Cerebellum (tissue), 4 donors: ENCODE measurements at places on chromosomes 2 and 18.

DNA sequence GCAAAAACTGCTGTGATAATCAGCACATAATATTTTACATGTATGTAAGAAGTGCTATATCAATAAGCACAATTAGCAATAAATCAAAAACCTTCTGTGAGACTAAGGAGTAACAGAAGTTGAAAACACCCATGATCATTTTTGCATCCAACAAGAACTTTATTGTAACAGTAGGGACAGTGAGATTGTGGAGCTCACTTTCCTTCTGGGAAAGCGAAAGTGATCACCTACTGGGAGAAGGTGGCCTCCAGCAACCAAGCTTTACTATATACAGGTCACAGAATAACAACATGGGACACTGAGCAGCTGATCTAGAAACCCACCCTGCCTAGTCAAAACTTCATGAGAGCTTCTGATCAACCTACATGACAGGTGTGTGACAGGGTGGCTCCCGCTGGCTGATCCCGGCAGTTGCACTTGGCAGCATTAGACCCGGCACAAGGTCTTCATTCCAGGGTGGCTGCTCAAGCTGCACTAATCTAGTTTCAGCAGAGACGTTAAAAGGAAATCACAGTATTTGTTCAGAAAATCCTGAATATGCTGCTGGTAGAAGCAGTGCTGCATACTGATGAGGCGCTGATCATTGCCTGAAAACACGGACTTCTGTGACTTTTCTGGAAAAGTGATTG lies 63.5 kb upstream of the ARL5A start:
- peak; percentile 72 for DNase-seq

DNA sequence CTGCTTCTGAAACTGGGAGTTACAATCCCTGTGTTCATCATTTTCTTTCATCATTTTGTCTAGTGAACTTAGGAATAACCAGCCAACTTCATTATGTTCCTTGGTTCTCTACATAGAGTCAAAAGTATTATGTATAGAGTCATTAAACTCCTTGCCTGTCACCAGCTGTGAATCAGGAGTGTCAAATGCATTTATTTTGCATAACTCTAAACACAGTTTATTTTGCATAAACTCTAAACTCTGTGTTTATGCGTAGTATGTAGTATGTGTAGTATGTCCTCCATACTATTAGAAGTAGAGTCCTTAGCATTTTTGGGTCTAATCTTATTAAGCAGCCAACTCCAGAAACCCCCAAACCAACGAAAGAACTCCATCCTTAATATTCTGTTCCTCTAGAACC lies 164.4 kb downstream of the EVA1A start:
- DNase-seq, result no peak

DNA sequence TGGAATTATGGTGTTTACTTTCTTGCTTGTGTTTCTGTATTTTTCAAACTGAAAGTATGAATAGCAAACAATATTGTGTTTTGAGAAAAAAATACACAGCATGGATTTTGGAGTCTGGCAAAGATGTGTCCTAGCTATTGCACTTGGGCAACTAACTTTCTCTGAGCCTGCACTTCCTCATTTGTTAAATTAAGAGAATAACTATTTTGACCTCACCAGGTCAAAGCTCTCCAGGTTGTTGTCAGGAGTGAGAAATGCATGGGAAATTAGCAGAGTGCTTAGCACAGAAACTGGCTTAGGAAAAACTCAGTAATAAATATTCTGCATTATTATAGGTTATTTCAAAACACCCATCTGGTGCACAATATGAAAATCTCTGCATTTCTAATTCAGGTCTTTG lies 28.2 kb downstream of the LYPD1 start:
- no peak for DNase-seq

DNA sequence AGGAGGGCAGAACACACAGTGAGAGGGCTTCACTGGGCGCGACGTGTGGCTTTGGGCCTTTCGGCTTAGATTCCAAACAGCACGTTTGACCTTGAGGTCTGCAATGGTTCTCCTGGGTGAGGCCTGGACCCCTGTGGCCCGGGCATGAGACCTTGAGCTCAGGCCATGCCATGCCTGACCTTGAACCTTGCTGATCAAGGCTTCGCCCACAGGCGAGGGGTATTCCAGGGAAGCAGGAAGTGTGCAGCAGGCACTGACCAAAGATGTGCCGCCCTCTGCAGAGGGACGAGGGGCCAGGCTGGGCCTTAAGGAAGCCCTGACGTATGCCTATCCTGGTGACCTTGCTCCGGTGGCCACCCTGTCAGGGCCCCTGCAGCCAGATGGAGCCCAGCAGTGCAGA lies 178.3 kb upstream of the HDAC4 start:
- DNase-seq, result no peak

DNA sequence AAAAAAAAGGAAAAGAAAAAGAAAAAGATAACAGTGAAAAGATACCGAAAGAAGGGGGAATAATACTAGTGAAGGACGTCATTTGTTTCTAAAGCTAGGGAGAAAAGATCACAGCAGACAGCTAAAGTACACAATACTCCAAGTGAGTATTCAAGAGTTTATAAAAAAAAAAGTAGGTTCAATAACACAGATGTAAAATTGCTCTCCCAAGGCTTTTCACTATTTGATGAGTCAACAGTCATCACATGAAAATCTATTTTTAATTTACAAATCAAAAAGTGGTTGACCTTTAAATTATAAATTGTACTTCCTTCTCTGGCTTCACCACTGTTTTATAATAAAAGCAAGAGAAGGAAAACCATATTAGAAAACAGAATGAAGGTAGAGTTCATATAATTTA lies 144.0 kb downstream of the ZRANB3 start:
- no peak for DNase-seq

DNA sequence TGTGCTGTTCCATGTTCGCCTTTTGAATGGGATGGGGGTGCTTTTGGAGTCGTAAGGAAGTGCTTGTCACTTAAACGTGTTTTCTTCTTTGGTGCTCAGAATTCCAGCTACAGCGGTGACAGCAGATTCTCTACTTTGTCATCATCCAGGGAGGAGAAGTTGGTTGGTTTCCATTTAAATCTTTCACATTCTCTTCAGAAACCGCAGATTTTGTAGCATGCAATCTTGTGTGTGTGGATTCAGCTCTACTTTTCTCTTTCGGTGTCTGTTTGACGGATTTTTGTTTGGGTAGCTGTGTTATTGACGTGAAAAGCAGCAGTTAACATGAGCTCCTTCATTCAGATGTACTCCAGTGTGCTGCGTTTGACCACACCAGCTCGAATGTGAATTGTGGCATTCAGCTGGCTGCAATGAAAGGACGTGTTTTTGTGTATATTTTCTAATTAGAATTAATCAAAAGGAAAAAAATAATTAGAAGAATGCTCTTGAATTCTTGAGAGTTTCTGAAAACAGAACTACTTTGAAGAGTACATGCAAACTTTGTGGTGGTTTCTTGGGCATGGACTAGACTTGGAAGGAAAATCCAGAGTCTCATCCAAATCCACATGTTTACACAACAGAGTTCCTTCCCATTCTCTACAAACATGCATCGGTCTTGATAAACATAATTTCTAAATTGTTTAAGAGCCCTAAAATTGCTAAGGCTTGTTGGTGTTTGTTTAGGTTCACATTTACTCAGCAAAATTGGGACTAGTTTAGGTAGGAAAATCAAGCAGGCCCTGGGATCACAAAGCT lies 68.7 kb upstream of the RBM44 start:
- DNase-seq, result no peak

GRCh38 chr2:203396667-203397066 lies 68.5 kb downstream of the ABI2 start:
- DNase-seq, result peak; percentile 25

- DNase-seq, result no peak
These were observed 347.7 kb upstream of the SLC14A2 start for GRCh38 chr18:45267622-45268021.

- no peak for DNase-seq
These were observed 2.7 kb downstream of the ABHD1 start for GRCh38 chr2:27126252-27126710.

- DNase-seq, result no peak
These were observed 609.5 kb downstream of the EPHA4 start for GRCh38 chr2:220962556-220962955.

DNA sequence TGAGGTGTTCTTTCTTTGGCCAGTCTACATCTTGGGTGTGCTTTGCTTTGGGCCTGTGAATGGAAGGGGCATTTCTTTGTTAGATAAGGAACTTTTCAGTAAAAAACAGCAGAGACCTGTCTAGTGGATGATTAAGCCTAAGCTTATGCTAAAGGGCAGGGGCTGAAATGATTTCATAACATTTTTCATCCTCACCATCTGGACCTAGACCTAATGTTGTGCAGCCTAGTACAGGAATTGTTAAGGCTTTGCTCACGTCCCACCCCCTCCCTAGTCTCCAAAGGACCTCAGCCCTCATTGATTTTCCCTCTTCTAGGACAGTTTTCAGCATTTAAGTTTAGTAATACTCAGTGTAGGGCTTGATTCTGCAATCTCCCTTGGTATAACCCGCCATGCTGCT lies 111.8 kb downstream of the PRKCE start:
- DNase-seq, result no peak

DNA sequence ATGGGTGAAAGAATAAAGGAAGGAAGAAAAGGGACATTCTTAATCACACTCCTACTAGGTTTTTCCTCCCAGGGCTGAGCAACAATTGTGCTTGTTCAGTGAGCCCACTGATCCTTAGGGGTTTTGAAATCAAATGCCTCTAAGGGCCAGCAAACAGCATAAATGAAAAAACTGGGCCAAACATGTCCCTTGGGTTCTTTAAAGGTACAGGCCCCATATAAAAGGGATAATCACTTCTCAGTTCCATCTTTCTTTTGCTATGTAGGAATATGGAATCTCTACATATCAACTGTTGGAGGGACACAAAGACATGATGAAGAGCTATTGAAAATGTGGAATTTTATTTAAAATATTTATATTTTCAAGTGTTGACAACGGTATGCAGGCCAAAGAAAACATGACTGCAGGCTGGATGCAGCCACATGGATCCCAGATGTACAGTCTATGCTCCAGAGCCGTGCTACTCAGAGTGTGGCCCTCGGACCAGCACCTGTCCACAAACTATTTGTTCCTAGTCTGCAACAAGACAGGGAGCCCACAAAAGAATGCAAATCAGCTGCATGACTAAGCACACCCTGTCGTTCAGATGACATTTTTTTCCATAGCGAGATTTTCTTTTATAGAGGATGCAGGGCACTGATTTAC lies 110.0 kb downstream of the CDH20 start:
- no peak for DNase-seq

DNA sequence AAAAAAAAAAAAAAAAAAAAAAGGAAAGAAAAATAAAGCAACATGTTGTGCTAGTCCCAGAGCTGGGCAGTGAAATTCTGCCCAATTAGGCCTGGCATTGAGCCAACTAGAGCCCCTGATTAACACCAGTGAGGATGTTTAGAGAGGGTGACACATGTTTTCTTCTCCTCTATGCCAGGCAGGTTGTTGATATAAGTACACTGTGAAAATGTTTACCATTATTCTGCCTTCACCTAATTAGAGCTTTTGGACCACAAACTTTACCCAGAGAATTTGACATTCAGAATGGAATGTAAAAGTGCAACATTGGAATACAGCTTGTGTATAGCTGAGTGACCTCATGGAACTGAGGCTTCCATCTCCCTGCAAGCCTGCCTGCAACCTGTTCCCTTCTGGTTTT lies 95.9 kb upstream of the MSH2 start:
- DNase-seq, result no peak

- DNase-seq, result no peak
These were observed 116.5 kb downstream of the DOCK10 start for GRCh38 chr2:224925810-224926100.

- DNase-seq, result no peak
These were observed 44.1 kb downstream of the TTC21B start for GRCh38 chr2:165909466-165909865.

DNA sequence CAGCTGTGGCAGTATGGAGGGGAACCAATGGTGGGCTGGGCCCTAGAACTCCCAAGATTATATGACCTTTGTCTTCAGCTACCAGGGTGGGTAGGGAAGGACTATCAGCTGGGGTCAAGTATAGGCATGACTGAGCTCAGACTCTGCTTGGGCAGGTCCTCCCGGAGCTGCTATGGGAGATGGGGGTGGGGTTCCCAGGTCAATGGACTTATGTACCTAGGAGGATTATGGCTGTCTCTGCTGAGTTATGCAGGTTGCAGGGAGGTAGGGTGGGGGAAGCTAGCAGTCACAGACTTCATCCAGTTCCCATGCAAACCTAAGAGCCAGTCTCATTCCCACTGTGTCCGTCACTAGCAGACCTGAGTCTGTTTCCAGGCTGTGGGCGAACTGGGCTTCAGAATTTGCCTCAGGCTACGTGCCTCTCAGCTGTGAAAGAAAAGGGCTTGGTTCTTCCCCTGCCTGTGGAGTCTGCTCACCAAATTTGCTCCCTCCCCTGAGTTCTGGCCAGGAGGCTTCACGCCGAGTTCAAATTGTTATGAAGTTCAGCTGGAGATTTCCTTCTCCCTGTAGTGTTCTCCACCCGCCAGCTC lies 985.8 kb upstream of the NRXN1 start:
- DNase-seq, result no peak

DNA sequence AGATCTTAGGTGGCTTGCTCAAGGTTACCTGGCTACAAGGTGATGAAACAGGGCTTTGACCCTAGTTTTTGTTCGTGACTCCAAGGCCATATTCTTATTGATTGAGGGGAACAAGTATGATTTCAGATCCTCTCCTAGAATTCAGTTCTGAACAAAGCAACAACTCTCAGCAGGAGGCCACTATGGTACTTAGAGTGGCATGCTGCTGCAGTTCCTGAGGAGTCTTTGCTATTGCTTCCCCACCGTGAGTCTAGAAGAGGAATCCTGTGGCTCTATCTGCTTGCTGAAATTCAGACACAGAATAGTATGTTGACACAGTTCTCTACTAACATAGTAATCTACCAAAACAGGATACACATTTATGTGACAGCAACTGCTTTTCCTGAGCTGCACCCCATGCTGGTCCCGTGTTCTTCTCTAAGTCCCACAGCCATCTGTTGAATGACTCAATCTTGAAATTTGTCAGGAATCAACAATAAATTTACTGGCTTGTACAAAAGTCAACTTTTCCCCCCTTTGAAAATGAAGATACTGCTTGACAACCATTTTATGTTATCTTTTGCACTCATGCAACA lies 4.1 kb downstream of the TGFBRAP1 start:
- DNase-seq, result no peak

DNA sequence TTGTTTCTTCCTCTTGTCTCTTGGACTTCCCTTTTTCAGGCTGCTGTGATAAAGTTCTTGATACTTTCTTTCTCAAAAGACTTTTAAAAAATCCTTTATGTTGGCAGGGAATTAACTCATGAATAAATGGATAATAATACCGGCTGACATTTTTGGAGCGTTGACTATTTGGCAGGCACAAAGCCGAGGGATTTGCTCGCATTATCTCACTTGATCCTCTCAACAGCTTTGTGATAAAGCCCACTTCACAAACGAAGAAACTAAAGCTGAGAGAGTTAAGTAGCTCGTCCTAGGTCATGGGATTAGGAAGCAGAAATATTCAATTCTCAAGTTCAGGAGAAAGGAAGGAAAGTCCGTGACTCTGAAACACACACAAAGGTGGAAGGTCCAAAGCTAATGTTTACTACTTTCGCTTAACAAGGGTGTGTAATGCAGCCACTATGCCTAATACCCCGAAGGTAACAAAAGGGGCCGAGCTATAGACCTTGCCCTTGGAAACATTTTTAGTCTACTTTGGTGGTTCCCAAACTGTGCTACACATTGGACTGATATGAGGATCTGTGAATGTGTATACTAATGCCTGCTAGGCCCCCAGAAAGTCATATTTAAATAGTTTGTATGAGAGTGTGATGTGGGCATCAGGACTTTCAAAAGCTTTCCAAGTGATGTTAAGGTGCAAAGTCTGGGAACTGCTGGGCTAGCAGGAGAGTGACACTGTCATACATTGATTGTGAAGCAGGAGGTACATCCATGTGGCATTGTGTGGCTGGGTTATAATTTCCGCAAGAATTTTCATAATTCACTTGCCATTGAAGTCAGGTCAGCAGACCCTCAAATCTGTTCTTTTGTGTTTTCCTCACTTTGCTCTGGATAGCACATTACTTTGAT lies 508.4 kb downstream of the PLCL1 start:
- DNase-seq, result no peak
